ENCODE measurements at places on chromosomes 5 and 9. TPM values are rescaled to one million over a fixed set of nuclear protein-coding genes. Genes with fewer than 3 reads are reported as not detected.

DNA sequence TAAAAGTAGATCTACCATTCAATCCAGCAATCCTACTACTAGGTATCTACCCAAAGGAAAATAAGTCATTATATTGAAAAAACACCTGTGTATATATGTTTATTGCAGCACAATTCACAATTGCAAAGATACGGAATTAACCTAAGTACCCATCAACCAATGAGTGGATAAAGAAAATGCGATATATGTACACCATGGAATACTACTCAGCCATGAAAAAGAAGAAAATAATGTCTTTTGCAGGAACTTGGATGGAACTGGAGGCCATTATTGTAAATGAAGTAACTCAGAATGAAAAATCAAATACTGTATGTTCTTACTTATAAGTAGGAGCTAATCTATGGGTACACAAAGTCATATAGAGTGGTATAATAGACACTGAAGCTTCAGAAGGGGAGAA lies 63.4 kb upstream of the PITX1 start:
- no peak overlapping the region for H3K27ac ChIP-seq
- peaks cover 9% of the 10 kb centered on the region for H3K27me3 ChIP-seq
- DNase-seq = no peak
- H3K4me3 ChIP-seq = no peak overlapping the region

DNA sequence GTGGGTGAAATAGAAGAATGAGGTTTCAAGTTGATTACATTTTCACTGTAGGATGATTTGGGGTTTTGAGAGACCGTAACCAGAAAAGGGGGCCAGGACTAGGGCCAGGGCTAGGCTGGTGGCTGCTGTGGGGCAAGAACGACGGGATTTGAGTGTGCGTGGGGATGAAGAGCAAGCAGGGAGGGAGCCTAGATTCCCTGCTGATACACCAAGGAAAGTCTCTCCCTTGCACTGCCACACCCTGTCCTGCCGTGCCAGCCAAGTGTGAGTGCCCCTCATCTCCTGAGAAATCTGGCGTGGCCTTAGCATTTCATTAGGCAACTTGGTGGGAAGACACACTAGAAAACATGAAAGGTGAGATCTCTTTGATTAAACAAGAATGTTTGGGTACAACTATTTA lies 42.6 kb downstream of the RAI14 start:
- H3K27ac ChIP-seq = no peak overlapping the region
- H3K27me3 ChIP-seq = peaks cover 2% of the 10 kb centered on the region
- peaks cover 4% of the 10 kb centered on the region for H3K4me1 ChIP-seq
- H3K4me3 ChIP-seq = no peak overlapping the region
- DNase-seq = no peak

DNA sequence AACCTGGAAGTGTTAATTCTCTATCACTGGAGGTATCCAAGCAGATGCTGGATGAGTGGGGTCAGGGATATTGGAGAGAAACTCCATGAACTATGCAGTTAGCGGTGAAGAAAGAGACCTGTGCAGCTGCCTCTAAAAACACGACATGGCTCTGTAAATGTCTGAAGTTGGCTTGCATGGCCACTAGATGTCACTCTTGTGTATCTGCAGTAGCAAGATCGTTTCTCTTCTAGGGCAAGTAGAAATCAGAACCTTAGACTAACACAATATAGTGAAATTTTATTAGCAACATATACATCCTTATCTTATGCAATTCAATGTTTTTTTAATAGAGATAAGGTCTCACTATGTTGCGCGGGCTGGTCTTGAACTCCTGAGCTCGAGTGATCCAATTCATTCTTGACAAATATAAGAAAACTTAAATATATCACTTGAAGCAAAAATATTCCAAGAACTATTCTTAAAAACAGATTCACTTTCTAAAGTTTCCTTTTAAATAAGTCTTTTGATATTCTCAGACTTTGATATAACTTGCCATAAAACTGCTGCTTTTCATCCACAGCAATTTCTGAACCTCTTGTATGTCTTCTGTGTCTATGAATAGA lies 2.9 kb downstream of the OR2S2 start:
- H3K27ac ChIP-seq = no peak overlapping the region
- no peaks in the 10 kb centered on the region for H3K4me1 ChIP-seq
- no peak overlapping the region for H3K4me3 ChIP-seq
- H3K36me3 ChIP-seq = no peaks in the 10 kb centered on the region

DNA sequence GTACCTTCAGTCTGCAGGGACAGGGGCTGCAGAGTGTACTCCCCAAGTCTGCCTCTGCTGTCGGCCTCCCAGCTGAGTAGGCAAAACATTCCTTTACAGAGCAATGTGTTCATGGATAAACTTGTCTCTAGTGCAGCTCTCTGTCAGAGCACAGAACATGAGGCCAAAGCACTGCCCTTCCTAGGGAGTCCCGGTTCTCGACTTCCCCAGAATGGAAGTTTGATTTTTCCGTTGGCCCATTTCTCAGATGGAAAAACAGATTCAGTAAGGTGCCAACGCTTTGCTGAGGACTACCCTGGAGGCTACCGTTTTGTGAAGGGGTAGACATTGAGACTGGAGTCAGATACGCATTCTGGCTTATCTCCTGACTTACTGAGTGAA lies 422 bp upstream of the TRIM32 start:
- H3K27me3 ChIP-seq = no peaks in the 10 kb centered on the region
- peak overlapping the region; percentile 80 for H3K27ac ChIP-seq
- H3K36me3 ChIP-seq = peaks cover 10% of the 10 kb centered on the region
- no peak for DNase-seq
- H3K4me3 ChIP-seq = peak overlapping the region; percentile 87
- peaks cover 40% of the 10 kb centered on the region for H3K4me1 ChIP-seq

GRCh38 chr9:13443346-13444244 lies 164.1 kb upstream of the MPDZ start:
- no peak overlapping the region for H3K4me3 ChIP-seq
- no peaks in the 10 kb centered on the region for H3K36me3 ChIP-seq
- H3K27ac ChIP-seq = no peak overlapping the region
- no peaks in the 10 kb centered on the region for H3K27me3 ChIP-seq
- no peaks in the 10 kb centered on the region for H3K4me1 ChIP-seq
- DNase-seq = no peak

GRCh38 chr5:79518718-79519117 lies 4.8 kb upstream of the HOMER1 start:
- no peaks in the 10 kb centered on the region for H3K27me3 ChIP-seq
- no peaks in the 10 kb centered on the region for H3K36me3 ChIP-seq
- no peak overlapping the region for H3K4me3 ChIP-seq
- H3K27ac ChIP-seq = no peak overlapping the region

GRCh38 chr5:75551471-75551870 lies 39.8 kb downstream of the POLK start:
- H3K4me3 ChIP-seq = no peak overlapping the region
- no peak overlapping the region for H3K27ac ChIP-seq
- no peak for DNase-seq
- H3K27me3 ChIP-seq = no peaks in the 10 kb centered on the region
- H3K4me1 ChIP-seq = no peaks in the 10 kb centered on the region

DNA sequence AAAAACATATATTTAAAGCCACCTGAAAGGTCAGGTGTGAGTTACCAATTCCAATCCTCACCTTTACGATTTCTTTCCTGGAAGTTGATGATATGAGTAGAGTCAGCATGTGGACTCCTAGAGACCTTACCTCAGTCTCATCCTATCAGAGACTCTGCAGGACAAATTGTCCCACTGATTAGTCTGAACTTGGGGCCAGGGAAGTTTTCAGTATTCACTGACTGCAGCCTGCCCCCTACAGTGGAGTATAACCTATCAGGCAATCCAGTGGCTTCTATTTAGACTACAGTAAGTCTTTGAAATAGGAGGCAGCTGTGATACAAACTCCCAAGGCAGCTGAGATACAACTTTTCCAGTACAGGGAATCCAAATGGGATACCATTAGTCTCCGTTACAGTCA lies 449.4 kb upstream of the CDH10 start:
- H3K4me3 ChIP-seq = no peak overlapping the region
- H3K4me1 ChIP-seq = no peaks in the 10 kb centered on the region
- no peaks in the 10 kb centered on the region for H3K36me3 ChIP-seq
- H3K27me3 ChIP-seq = no peaks in the 10 kb centered on the region

GRCh38 chr9:121721058-121721350 lies 69.6 kb downstream of the DAB2IP start:
- no peak for DNase-seq
- H3K4me3 ChIP-seq = no peak overlapping the region
- H3K27ac ChIP-seq = no peak overlapping the region
- no peaks in the 10 kb centered on the region for H3K4me1 ChIP-seq
- H3K36me3 ChIP-seq = no peaks in the 10 kb centered on the region
- peaks cover 7% of the 10 kb centered on the region for H3K27me3 ChIP-seq

DNA sequence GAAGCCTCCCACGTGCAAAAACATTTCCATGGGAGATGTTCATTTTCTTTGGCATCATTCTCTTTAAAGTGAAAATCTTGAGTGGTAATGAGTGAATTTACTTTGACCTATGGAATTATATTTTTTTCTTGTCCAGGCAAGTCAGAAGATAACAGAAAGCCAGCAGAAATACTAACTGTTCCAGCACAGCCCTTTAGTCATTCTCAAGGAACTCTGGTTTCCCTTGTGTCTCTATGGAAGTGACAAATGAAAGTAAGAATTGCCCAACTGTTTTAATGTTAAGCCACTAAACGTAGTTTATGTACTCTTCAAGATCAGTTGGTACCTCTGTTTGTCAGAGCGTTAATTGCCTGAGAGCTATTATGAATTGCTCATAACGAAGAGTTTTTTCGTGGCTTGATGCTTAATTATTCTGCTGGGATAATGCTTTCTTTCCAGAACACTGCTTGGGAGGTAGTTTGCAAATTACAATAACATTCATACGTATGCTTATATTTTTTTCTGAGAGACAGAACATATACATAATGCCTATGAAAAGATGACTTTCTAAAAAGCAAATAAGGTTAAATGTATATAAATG lies 84.5 kb upstream of the CER1 start:
- no peak for DNase-seq
- no peaks in the 10 kb centered on the region for H3K4me1 ChIP-seq

- H3K4me1 ChIP-seq = no peaks in the 10 kb centered on the region
- no peak overlapping the region for H3K27ac ChIP-seq
- DNase-seq = no peak
- H3K4me3 ChIP-seq = no peak overlapping the region
- H3K27me3 ChIP-seq = no peaks in the 10 kb centered on the region
- H3K36me3 ChIP-seq = no peaks in the 10 kb centered on the region
Observed at GRCh38 chr5:111863801-111864200, 106.8 kb upstream of the NREP start.

- no peak for DNase-seq
- H3K27ac ChIP-seq = no peak overlapping the region
- no peaks in the 10 kb centered on the region for H3K4me1 ChIP-seq
Observed at GRCh38 chr5:34728236-34728635, 72.1 kb downstream of the RAI14 start.

- H3K4me3 ChIP-seq = no peak overlapping the region
- no peaks in the 10 kb centered on the region for H3K36me3 ChIP-seq
- no peaks in the 10 kb centered on the region for H3K4me1 ChIP-seq
- no peaks in the 10 kb centered on the region for H3K27me3 ChIP-seq
- DNase-seq = no peak
Observed at GRCh38 chr9:71209890-71210289, 88.5 kb upstream of the TRPM3 start.

DNA sequence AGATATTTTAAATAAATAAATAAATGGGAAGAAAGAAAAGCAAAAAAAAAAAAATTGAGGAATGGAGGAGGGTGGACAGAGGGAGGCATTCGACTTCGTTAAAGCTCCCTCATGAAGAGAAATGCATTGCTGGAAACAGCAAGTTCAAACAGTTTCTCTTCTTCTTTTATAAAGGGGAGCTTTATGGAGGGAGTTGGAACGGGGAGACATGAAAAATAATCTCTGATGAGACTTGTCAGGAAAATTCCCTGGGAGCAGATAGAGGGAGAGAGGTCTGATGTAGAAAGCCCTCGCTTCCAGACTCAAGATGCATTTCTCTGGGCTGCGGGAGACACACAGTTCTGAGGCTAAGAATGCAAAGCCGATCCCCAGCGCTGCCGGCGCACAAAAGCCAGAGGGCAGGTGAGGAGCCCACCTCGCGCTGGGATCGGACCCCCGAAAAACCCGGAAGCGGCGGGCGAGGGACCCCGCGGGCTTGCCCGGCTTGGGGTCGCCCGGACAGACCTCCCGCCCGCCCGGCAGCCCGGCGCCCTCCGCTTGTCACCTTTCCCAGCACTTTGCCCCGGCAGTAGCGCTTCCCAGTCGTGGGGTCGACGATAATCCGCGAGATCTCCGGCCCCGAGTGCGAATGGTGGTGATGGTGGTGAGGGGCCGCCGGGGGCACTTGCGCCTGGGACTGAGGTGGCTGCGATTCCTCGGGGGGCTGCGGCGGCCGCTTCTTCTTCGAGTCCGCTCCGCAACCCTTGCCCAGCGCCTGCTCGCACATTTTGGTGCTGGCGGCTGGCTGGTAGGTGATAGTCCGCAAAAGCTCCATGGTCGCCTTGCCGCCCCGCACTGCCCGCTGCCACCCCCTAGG lies 512 bp downstream of the PLK2 start:
- peaks cover 24% of the 10 kb centered on the region for H3K4me1 ChIP-seq
- peaks cover 31% of the 10 kb centered on the region for H3K27me3 ChIP-seq
- H3K4me3 ChIP-seq = peak overlapping the region; percentile 74
- DNase-seq = peak; percentile 31

DNA sequence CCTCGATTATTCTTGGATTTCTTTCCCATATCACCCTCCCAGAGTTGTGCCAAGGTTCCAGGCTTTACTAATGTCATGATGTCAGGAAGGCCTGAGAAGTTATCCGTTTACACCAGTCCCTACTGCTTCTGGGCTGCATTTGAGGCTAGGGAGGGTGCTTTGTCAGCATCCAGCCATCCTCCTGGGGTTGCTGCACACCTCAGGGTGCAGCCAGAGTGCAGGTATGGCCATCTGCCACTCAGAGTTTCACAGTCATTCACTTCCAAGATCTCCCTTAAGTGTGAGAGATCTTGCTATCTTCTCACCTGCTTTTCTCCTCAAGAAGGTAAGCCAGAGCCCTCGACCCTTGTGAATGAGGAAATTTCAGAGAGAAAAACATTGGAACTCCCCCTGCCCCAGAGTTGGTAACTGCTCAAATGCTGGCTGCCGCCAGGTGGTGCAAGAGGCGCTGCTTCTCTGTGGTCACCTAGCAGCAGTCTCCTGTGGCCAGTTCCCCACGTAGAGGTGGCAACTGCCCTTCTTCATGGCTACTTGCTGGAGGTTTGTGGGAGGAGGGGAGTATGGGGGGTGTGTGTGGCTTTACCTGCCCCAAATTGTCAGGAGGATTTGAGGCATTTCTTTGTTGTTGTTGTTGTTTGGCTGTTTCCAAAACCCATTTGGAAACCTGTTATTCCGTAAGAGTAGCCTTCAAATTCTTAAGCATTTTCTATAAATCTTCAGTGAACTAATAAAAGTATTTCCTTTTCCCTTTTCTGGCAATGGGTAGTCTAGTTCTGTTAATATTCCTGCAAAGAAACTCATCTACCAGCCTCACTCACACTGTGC lies 259.6 kb upstream of the DMRT1 start:
- H3K27me3 ChIP-seq = peaks cover 3% of the 10 kb centered on the region
- H3K4me1 ChIP-seq = no peaks in the 10 kb centered on the region
- no peak overlapping the region for H3K4me3 ChIP-seq

DNA sequence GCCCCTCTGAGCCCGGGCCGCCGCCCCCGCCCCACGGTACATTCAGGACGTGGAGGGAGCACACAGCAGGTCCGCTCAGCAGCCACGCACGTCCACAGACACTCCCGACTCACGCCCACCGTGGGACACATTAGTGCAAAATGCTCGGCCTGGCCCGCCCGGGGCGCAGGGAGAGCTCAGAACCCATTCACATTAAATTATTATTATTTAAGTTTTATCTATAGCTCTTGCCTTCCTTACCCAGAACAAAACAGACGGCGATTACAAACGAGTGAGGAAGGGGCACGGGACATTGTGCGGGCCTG lies 47.5 kb upstream of the UBAC1 start:
- H3K27ac ChIP-seq = no peak overlapping the region
- no peaks in the 10 kb centered on the region for H3K27me3 ChIP-seq
- no peaks in the 10 kb centered on the region for H3K36me3 ChIP-seq
- DNase-seq = no peak

The ADAMTSL1 gene
- total RNA-seq = not detected

The SPINK4 gene
- total RNA-seq = not detected

The HTR1A gene
- total RNA-seq = not detected

The VPS13A gene
- 39.4 TPM for total RNA-seq

The FBN2 gene
- not detected for total RNA-seq
